NCI-H187 treated with DMSO at 0.1 percent for 48 hours (cell line): ENCODE measurements at places on chromosomes 7 and 10.

- DNase-seq = no peak
Measured at GRCh38 chr10:61708846-61709245, 46.1 kb downstream of the CABCOCO1 start.

DNA sequence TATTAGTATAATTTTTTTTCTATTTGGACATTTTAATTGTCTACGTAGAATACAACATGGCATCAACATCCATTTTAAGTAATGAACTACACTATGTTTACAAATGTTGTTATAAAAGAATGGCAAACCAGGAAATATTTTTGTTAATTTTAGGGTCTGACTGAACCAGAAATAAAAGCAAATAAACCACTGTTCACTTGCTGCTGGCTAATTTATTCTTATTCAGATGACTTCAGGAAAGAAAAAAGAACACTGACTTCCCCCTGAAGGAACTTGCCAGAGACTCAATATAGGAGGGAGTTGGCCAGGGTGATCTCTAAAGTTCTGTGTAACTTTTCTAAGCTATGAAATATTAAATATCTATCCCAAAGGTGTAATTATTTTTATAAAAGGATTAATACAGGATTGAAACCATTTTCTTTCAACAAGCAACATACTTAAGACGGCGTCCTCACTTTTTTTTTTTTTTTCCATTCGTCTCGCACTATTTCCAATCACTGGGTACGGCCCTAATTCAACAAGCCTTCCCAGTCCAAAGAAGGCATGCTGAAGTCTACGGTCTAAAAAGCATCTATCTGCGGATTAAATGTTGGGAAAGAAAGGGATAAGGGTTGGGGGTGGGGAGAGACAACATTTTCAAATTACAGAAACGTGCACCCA lies 1.2 kb downstream of the USP6NL start:
- no peak for DNase-seq

DNA sequence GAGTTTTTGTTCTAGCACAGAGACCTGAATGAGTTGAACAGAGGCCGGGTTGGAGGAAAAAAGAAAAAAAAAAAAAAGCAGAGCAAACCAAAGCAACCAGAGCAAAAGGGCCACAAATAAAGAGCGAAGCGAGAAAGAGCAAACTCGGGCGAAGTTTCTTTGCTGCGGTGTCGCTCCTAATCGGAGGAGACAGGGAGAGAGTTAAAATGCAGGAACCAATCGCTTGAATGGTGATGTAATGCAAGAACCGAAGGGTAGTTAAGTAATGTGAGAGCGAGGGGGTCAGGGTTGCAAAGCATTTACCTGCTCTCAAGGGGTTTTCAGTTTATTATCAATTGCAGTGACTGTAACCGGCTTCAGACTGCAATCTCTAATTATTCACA lies 271.7 kb downstream of the TRIL start:
- no peak for DNase-seq

- DNase-seq = no peak
Measured at GRCh38 chr10:77965294-77965693, 38.7 kb upstream of the DLG5 start.

DNA sequence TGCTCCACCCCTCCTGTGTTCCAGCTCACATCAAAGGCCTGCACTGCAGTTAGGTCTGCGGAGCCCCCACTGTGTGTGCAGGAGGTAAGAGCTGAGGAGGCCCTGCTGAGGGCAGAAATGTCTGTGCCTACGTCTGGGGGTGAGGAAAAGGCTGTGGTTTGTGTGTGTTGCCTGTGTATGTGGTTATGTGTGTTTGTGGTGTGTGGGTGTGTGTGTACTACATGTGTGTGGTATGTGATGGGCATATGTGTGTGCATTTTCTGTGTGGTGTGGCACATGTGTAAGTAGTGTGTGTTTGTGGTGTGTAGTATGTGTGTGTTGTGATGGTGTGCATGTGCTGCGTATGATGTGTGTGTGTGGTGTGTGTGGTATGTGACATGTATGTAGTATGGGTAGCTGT lies 36.2 kb downstream of the ANXA8 start:
- DNase-seq = no peak

DNA sequence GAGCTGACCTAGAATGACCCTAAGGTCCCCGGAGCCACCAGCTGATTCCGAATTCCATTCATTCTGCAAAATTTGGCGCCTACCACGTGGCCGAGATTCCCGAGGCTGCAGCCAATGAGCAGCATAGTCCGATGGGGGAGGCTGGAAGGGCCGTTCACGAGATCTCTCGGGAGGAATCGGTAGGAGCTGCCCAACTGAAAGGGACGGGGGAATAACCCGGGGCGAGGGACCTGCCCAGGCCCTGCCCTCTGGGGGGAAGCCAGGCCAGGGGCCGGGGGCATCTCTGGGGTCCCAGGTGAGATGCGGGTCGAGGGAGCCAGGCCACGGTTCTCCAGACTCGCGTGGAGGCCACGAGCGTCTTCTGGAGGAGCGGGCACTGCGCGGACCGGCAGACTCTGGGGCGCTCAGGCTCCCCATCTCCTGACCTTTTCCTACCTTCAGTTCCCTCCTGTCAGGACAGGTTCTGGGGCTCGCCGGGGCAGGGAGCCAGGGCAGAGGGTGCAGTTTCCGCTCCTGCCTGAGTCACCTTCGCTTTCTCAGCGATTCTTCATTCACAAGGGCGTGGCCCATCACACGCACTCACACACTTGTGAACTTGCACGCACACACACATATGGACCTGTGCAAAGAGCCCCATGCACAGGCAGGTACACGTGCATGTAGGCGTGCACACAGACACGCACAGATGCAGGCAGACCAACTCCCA lies 173.4 kb downstream of the RNF216 start:
- no peak for DNase-seq

- no peak for DNase-seq
Measured at GRCh38 chr7:91846436-91846835, 34.1 kb downstream of the MTERF1 start.

- DNase-seq = no peak
Measured at GRCh38 chr10:15351099-15351820, 19.8 kb downstream of the FAM171A1 start.

DNA sequence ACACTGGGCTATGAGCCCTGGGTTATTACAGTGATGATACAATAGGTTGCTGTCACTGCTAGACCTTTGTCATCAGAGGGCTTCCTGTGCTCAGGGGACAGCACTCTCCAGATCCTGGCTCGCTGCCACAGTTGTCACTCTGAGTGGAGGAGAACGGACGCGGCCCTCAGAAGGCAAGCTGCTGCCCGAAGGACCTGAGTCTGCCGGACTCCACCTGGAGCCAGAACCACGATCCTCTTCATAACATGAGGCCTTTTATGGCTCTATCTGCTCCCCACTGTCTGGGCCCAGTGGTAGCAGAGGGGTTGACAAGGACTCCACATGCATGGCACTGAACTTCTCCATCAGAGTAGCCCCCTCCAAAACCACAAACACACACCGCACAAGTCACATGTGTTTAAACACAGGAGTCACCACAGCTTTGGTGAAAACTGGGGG lies 94.7 kb upstream of the EFCAB10 start:
- DNase-seq = no peak

GRCh38 chr10:58590924-58591323 lies 78.3 kb downstream of the BICC1 start:
- DNase-seq = no peak

- no peak for DNase-seq
Measured at GRCh38 chr7:132575419-132575981, 770 bp downstream of the PLXNA4 start.

DNA sequence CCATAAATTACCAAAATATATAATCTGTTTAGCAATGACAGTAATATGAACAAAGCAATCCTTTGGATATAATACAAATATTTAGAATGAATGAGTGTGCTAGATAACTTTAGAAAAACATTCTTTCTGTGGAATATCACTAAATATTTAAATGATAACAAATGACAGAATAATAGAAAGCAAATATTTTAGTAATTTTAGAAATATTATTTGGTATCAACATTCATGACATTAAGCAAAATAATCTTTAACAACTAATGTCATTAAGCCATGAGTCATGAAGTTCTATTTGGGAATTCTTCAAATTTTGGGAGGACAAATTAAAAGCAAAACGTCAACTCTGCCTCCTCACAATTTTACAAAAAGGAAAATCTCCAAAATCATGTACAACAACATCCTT lies 844.8 kb upstream of the LRRN3 start:
- no peak for DNase-seq

DNA sequence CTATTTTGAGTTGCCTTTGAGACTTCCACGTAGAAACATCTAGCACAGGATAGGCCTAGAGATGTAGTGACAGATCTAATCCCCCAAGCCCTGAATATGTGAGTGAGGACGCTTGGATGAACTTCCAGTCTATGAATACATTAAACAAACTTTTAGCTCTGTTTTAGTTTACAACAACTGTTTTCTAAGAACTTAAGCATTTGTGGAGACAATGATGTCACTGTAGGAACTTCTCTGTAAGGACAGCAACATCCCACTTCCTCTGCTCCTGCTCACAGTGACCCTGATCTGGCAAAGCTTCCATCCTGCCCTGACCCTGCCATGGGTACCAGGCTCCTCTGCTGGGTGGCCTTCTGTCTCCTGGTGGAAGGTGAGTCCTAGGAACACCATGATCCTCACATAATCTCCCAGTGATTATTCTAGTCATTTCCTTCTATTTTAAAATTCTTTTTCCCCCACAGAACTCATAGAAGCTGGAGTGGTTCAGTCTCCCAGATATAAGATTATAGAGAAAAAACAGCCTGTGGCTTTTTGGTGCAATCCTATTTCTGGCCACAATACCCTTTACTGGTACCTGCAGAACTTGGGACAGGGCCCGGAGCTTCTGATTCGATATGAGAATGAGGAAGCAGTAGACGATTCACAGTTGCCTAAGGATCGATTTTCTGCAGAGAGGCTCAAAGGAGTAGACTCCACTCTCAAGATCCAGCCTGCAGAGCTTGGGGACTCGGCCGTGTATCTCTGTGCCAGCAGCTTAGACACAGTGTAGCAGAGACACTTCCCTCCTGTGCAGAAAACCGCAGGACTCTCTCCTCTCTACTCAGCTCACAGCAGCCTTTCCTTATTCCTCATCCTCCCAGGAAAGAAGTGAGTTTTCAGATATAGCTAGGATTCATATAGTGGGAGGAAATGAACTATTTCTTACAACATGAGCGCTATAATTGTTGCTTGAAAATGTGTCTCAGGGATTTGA lies 194.4 kb upstream of the PRSS1 start:
- no peak for DNase-seq

GRCh38 chr10:72308320-72308987 lies 34.7 kb downstream of the DDIT4 start:
- DNase-seq = no peak

DNA sequence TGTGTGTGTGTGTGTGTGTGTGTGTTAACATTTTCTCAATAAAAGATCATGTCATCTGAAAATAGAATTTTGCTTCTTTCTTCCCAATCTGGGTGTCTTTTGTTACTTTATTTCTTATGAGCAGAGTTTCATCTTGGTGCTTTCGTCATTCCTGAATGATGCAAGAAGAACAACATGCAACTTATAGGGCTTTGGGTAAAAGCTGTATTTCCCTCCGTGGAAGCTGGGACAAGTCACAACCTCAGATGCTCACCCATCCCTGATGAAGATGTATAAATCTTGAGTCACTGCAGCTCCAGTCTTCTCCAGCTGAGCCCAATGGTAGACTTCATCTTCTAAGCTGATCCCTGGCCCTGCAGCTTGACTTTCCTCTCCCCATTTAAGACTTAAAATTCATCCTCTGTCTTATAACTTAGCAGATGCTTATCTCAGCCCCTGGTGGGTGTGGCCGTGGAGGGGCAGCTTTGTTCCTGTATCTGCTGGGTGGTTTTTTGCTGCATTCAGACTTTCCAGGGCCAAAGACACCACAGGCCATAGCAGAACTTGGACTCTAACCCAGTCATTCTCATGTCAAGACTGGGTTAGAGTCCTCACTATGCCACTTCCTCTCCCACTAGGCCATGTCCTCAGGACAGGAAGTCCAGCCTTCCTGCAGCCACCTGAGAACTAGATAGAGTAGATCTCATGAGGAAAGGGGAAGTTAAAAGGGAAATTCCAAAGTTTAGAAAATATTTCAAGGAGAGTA lies 356.4 kb downstream of the TNS3 start:
- no peak for DNase-seq

GRCh38 chr10:26460736-26461135 lies 22.6 kb downstream of the APBB1IP start:
- DNase-seq = no peak

GRCh38 chr10:79560160-79560709 lies at the start of gene SFTPA2:
TSS of gene SFTPA2 (minus strand) at chr10:79560407. CDS start at chr10:79559483, 924 bp downstream.
- DNase-seq = no peak

DNA sequence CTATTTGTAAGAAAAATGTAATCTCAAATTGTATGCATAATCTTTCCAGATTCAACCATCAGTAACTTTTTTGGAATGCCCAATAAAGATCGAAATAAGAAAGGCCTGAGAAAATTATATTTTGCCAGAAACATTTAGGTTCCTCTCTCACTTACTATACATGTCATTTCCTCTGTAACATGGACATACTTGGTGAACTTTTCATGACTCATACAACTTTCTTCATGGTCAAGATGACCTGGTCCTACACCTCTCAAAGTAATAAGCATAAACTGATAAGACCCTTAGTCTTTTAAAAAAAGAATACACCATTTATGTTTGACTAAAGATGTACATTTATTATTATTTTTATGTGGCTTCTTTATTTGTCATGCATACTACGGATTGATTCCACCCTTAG lies 125.3 kb downstream of the REEP3 start:
- no peak for DNase-seq

DNA sequence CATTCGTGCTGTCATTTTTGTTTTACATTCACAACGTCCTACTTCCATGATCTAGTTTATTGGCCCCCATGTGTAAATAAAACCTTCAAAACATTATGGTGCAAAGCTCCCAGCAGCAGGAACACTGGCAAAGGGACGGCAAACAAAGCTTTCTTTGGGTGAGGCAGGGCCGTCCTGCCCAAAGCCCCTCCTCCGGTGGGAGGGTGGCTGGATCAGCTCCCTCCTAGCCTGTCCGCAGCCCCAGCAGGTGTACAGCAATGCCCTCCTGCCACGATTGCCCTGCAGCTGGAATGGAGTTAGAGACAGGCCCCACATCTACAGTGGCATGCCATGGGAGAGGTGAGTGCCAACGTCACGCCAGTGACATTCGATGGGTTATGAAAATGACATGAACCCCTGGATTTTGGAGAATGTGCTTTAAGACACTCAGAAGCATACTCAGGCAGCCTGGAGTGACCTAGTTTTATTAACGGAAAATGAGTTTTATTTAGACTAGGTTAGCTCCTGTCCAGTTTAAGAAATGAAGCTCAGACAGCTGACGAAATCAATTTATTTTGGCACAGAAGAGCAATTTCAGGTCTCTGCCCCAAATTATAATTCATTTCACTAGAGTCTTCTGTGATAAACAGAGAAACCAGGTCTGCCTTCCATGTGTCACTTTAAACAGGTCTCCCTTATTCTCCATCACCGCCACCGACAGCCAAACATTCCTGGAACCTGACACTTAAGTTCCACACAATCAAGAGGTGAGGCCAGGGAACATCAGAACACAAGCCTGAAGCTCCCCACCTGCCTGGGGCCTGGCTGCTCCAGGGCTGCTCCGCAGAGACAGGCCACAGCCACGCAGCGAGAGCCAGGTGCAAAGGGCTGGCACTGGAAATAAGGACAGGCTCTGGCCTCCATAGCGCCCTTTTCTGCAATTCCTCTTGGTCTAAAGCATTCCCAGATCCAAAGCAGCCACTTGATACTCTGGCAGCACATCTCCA lies 50.1 kb downstream of the VOPP1 start:
- DNase-seq = no peak
